A549 treated with Hydrocortisone at 1 μM for 4 hours (cell line): ENCODE measurements at places on chromosomes 11 and 22. TPM values are rescaled to one million over a fixed set of nuclear protein-coding genes. Genes with fewer than 3 reads are reported as not detected.

The VPS26B gene
- 18.6 to 22.7 TPM (median 21.4 TPM) in 5 replicates for total RNA-seq

The OR10D3 gene
- not detected in 5 replicates for total RNA-seq

The GRK3 gene
- total RNA-seq, result 2.7 to 3.6 TPM (median 3.4 TPM) in 5 replicates

The RAC2 gene
- 0.09 to 0.25 TPM (median 0.21 TPM) in 5 replicates for total RNA-seq

The MMP10 gene
- 0.62 to 1.5 TPM (median 0.96 TPM) in 5 replicates for total RNA-seq

The ADM2 gene
- 0.44 to 0.91 TPM (median 0.63 TPM) in 5 replicates for total RNA-seq

The P2RY2 gene
- 10.3 to 13.0 TPM (median 11.8 TPM) in 5 replicates for total RNA-seq

The KRTAP5-10 gene
- total RNA-seq, result not detected in 5 replicates

The OR51G1 gene
- not detected in 5 replicates for total RNA-seq

The CHST1 gene
- total RNA-seq, result 1.3 to 1.9 TPM (median 1.9 TPM) in 5 replicates

The RIMBP3B gene
- total RNA-seq, result 0.21 to 0.38 TPM (median 0.30 TPM) in 5 replicates

The OR4A16 gene
- total RNA-seq, result not detected in 5 replicates

The IGSF9B gene
- total RNA-seq, result 1.3 to 3.1 TPM (median 2.1 TPM) in 5 replicates

The PICALM gene
- 61.6 to 105 TPM (median 77.1 TPM) in 5 replicates for total RNA-seq

The WT1 gene
- 4.8 to 5.7 TPM (median 5.4 TPM) in 5 replicates for total RNA-seq

The HPX gene
- 0.48 to 0.66 TPM (median 0.51 TPM) in 5 replicates for total RNA-seq

The KRTAP5-8 gene
- not detected in 5 replicates for total RNA-seq

The TRIM64 gene
- not detected in 5 replicates for total RNA-seq

The ANO3 gene
- total RNA-seq, result 0.03 to 0.05 TPM in 2 of 5 replicates, not detected in the others

The GUCY1A2 gene
- total RNA-seq, result 0.02 to 0.05 TPM (median 0.02 TPM) in 5 replicates

The CST6 gene
- total RNA-seq, result not detected in 5 replicates

The CHKB gene
- total RNA-seq, result 14.9 to 20.5 TPM (median 18.3 TPM) in 5 replicates

The CARD16 gene
- total RNA-seq, result 0.15 to 0.25 TPM in 2 of 5 replicates, not detected in the others

The MPPED2 gene
- not detected in 5 replicates for total RNA-seq

The ADSL gene
- total RNA-seq, result 91.8 to 104 TPM (median 94.6 TPM) in 5 replicates

The RASL10A gene
- total RNA-seq, result 0.17 to 0.38 TPM (median 0.25 TPM) in 5 replicates

The RAG2 gene
- not detected in 5 replicates for total RNA-seq

The GAS2 gene
- total RNA-seq, result 0.35 to 1.2 TPM (median 0.93 TPM) in 5 replicates

The TMEM25 gene
- 0.26 to 0.68 TPM (median 0.40 TPM) in 5 replicates for total RNA-seq

The LIF gene
- total RNA-seq, result 28.2 to 31.6 TPM (median 30.1 TPM) in 5 replicates

The ASCL2 gene
- total RNA-seq, result not detected in 5 replicates

The VPREB1 gene
- not detected in 5 replicates for total RNA-seq

The EIF3L gene
- total RNA-seq, result 259 to 295 TPM (median 283 TPM) in 5 replicates
